Kidney tubule cell (primary cell): ENCODE measurements at places on chromosomes 11 and 22.

GRCh38 chr11:3836903-3837302 is 3.9 kb downstream of the RHOG start:
- no peak for DNase-seq

DNA sequence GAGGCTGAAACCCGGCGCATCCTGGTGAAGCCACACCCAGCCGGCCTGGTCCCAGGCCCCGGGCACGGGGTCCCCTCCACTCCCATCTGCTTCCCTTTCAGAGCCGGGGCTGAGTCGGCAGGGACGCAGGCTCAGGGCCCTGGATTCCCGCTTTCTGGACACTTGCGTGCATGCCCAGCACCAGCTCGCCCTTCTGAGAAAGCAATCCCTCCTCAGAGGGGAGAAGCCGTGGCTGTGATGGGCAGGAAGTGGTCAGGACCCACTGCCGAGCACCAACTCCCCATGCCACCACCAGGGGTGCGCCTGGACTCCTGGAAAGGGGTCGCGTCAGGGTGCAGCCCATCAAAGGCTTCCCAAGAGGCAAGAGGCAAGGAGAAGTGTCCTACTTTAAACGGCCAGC is 15.1 kb downstream of the CDKN1C start:
- DNase-seq: no peak

DNA sequence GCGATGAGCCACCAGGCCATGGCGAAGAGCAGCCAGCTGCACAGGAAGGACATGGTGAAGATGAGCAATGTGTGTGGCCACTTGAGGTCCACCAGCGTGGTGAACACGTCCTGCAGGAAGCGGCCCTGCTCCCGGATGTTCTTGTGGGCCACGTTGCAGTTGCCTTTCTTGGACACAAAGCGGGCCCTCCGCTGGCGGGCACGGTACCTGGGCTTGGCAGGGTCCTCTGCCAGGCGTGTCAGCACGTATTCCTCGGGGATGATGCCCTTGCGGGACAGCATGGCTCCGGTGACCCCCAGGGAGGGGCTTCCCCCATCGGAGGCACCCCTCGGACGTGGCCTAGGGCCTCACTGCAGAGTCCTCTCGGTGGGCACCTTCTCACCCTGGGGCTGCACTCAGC is 648 bp downstream of the KCNJ11 start:
- DNase-seq: no peak

GRCh38 chr11:121570453-121570852 is 117.7 kb upstream of the SORL1-AS1 start:
- DNase-seq: no peak

GRCh38 chr22:17376950-17377349 is 7.7 kb downstream of the CECR2 start:
- no peak for DNase-seq

GRCh38 chr11:74784234-74784633 is 35.6 kb downstream of the RNF169 start:
- no peak for DNase-seq

DNA sequence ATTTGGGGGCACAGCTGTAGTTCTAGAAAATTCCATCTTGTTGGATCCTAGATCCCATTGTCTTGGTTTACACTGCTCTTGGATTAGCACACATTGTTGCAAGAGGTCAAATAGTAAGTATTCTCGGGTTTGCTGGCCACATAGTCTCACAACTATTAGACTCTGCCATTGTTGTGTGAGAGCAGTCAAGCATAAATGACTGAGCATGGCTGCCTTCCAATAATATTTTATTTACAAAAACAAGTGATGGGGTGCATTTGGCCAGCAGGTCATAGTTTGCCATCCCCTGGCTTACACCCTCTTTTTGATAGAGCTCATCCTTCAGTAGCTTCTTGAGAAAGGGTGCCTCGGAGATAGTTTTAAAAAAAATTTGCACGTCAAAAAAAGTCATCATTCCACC is 77.9 kb upstream of the ALX4 start:
- no peak for DNase-seq

DNA sequence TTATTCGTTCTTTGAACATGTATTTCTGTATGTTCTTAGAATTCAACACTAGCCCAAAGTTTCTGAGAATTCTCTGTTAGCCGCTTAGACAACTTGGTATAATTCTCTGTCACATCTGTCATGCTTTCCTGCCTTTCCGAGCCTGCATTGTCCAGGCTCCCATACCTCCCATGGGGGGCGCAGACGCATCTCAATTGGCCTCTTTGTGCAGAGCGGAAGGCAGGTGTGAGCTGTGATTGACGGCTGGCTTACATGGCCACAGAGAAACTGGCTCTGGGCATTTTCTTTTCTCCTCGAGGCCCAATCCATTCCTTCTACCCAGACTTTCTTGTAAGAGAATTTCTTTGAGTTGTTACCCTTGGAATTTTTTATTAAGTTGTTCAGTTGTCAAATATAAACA is 132.7 kb upstream of the SESN3 start:
- DNase-seq: no peak

GRCh38 chr11:71495286-71496230 is 31.5 kb upstream of the KRTAP5-7 start:
- DNase-seq: no peak

- DNase-seq: no peak
Observed at GRCh38 chr11:126645186-126645585, 289.7 kb downstream of the ST3GAL4 start.

GRCh38 chr11:66924272-66924671 is 33.9 kb downstream of the PC start:
- no peak for DNase-seq

DNA sequence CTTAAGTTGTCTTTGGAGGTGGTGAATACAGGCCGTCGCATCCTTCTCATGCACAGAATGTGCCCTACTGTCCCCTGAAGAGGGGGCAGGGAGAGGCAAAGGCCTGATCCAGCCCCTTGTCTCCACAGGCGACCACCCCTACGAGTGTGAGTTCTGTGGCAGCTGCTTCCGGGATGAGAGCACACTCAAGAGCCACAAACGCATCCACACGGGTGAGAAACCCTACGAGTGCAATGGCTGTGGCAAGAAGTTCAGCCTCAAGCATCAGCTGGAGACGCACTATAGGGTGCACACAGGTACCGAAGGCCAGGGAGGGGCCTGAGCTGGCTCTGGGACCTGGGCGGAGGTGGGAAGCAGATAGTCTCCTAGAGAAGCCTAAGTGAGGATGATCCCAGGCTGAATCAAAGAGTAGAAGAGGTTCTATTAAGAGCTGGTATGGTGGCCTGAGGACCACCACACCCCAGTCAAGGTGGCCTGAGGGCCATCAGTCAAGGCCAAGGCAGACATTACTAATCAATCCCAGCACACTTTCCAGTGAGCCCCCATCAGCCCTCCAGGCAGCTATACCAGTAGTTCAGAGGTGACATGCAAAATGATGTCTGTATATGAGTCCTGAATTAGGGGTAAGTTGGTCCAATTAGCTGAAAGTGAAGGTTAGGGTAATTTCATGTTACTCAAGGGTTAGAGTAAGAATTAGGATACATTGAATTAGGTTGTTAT is 49.0 kb upstream of the NNMT start:
- no peak for DNase-seq

GRCh38 chr11:64239662-64240434 is 1.0 kb upstream of the FKBP2 start:
- DNase-seq: no peak

GRCh38 chr22:25374869-25375268 is 155.4 kb downstream of the CRYBB2 start:
- DNase-seq: no peak

- DNase-seq: no peak
Observed at GRCh38 chr22:18929459-18929858, 6.6 kb downstream of the PRODH start.

GRCh38 chr11:79481795-79482194 is 41.0 kb upstream of the TENM4 start:
- no peak for DNase-seq

DNA sequence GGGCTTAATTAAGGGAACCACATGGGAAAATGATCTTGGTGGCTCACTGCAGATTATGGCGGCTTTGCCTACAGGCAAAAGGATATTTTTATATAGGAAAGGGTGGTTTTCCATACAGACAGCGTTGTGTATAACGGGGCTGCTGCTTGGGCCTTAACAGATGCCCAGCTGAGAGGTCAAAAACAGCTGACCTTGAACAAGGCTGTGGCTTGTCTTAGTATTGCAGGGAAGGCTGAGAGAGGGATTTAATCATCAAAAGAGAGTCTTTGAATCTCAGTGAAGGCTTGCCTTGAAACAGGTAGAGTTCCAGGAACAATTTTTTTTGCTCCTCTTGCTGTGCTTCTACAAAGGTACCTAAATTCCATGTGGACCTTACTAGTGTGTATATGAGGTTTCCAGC is 301.6 kb upstream of the C11orf87 start:
- no peak for DNase-seq

GRCh38 chr11:95898782-95899181 is 25.1 kb downstream of the MTMR2 start:
- DNase-seq: no peak

- DNase-seq: peak; percentile 87
Observed at GRCh38 chr11:75689863-75690609, 21.2 kb upstream of the MAP6 start.

GRCh38 chr22:29109822-29110221 is 37.0 kb downstream of the KREMEN1 start:
- DNase-seq: peak; percentile 66

GRCh38 chr11:77104727-77105126 is 2.1 kb downstream of the OMP start:
- DNase-seq: no peak

- DNase-seq: no peak
Observed at GRCh38 chr22:17104336-17104935, 16.7 kb downstream of the TMEM121B start.
